ENCODE measurements at places on chromosomes 6 and 20.
A peak's percentile ranks its signal among the peaks of the same experiment; 100 is the strongest.

DNA sequence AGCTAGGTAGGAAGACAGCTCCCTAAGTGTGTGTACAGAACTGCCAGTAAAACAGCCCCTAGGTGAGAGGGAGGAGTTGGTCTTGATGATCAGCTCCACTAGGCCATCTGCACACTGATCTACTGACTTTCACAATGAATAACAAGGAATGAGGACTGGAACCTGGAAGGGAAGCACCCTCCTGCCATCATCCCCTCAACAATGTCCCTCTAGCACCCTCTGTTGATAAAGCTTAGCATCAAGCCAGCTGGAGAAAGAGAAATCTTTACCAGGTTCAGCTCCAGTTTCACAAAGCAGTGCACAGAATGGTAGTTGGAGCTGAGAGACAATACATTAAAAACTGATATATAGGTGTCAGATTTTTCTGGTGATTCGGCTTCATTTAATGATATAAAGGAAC lies 57.2 kb upstream of the IRAK1BP1 start:
- DNase-seq, result no peak

GRCh38 chr20:11549172-11550103 lies 368.3 kb upstream of the BTBD3 start:
- no peak for DNase-seq

DNA sequence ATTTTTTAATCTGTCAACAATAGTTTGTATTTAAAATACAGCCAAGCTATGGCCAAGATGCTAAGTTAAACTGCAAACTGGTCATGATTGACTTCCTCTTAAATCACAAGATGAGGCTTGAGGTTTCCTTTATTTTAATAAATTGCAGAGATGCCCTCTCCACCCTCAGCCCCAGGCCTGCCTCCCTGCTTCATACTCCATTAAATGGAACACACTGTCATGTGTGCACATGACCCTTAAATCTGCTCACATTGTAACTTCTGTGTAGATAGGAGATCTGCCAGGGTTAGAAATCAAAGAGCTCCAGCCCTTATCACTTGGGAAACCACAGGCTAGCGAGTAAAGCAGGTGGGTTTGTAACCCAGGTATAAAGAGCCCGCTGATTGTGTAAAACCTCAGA lies 20.8 kb downstream of the DUSP22 start:
- no peak for DNase-seq

GRCh38 chr6:145929037-145929633 lies 35.0 kb downstream of the SHPRH start:
- DNase-seq, result peak; percentile 20

- no peak for DNase-seq
These were observed 566.6 kb upstream of the EPHA7 start for GRCh38 chr6:93985953-93986352.

DNA sequence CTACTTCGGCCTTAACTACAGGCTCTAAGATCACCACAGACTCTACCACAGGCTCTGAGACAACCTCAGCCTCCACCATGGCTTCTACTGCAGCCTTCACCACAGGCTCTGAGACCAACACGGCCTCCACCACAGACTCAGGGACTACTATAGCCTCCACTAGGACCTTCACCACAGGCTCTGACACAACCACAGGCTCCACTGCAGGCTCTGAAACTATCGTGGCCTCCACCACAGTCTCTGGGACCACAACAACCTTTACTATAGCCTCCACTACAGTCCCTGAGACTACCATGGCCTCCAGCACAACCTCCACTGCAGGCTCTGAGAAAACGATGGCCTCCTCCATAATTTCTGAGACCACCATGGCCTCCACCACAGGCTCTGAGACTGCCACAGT lies 15.3 kb downstream of the MUC22 start:
- DNase-seq, result no peak

- DNase-seq, result no peak
These were observed 31.4 kb downstream of the TSHZ2 start for GRCh38 chr20:53003420-53004154.

GRCh38 chr6:19697744-19698290 lies 139.4 kb upstream of the ID4 start:
- DNase-seq, result no peak

DNA sequence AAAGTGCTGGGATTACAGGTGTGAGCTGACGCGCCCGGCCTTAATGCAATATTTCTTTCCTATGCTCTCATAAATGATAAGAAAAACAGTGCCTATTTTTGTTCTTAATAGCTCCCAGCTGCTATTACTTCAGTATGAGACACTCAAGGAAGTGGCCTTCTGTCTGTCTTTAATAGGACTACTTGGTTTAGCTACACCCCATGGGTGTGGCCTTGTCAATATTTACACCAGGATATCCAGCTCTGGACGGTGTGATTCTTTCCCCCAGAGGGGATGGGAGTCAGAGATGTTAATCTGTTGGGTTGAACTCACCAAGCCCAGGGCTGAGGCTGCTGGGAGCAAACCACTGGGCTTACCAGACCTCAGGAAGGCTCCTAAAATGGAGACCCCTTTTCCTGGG lies 134.2 kb downstream of the CEP57L1 start:
- no peak for DNase-seq

DNA sequence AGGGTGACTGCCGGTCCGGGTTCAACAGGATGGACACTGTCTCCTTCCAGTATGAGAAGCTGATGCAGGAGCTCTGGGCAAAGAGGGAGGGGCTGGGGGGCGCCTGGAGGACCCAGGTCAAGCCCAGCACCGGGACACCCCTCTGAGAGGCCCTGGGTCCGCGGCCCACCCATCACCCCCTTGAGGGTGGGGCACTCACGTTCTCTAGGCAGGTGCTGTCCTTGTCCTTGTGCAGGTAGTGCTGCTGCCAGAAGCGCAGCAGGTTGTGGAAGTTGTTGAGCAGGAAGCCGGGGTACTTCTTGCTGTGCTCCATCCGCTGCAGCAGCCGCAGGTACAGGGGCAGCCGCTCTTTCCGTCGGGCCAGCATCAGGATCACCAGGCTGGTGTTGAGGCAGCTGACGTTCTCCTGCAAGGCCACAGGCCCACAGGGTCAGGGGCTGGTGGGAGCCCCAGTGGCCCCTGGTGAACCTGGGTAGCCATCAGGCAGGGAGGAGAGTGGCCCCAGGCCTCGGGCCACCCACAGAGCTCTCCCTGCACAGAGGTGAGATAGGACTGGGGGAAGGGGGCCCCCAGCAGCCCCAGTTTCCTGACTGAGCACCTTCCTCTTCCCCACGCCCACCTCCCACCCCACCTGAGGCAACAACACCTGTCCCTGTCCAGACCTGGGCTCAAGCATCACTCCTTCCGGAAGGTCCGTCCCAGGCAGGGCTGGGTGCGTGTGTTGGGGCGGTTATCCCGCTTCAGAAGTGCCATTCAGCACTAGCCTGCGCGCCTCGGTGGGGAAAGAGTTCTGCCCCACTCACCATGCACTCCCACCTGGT lies 47.8 kb downstream of the MYH7B start:
- DNase-seq, result no peak

- no peak for DNase-seq
These were observed 91.9 kb downstream of the CD164 start for GRCh38 chr6:109290143-109290931.

- no peak for DNase-seq
These were observed 94.5 kb downstream of the PREX1 start for GRCh38 chr20:48733296-48733790.

GRCh38 chr20:14012671-14013070 lies 17.4 kb downstream of the MACROD2 start:
- no peak for DNase-seq

DNA sequence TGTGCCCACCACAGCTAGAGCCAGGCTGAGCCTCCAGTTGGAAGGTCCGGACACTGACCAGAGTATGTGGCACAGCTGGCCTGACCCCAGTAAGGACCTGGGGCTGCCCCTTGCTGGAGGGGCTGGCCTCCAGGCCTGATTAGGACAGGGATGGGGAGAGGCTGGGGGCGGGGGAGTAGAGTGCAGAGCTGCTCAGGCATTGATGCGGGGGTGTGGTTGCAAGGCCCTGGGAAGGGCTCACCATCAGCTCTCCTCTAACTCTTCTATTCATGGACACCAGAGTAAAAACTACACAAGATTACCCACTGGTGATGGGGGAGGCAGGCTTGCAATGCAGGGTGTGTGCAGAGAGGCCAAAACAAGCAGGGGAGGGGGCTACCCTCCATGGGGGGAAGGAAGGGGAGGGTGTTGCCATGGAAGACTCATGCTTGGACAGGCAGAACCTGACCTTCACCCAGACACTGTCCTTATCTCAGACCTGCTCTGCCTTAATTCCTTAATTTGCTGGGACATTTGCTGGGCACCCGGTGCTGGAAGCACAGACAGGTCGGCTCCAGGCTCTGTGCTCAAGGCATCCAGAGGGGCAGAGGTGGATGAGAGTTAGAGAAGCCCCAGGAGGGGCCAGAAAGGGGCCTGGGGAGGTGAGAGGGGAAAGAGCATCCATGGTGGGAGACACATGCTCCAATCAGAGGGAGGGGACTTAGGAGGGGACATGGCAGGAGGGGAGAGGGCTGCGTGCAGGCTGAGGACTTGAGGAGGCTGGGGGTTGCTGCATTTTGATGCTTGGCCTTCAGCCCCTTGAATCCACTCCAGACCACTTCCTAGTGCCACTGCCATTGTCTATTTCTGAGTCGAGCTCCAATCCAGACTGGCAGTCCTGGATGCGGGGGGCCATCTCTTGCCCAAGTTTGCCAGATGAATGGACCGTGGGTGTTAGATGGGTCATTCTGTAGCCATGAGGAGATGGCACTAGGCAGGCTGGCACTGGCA lies 7.6 kb upstream of the EMILIN3 start:
- no peak for DNase-seq

- DNase-seq, result no peak
These were observed 8.0 kb upstream of the NPBWR2 start for GRCh38 chr20:64115171-64115911.

DNA sequence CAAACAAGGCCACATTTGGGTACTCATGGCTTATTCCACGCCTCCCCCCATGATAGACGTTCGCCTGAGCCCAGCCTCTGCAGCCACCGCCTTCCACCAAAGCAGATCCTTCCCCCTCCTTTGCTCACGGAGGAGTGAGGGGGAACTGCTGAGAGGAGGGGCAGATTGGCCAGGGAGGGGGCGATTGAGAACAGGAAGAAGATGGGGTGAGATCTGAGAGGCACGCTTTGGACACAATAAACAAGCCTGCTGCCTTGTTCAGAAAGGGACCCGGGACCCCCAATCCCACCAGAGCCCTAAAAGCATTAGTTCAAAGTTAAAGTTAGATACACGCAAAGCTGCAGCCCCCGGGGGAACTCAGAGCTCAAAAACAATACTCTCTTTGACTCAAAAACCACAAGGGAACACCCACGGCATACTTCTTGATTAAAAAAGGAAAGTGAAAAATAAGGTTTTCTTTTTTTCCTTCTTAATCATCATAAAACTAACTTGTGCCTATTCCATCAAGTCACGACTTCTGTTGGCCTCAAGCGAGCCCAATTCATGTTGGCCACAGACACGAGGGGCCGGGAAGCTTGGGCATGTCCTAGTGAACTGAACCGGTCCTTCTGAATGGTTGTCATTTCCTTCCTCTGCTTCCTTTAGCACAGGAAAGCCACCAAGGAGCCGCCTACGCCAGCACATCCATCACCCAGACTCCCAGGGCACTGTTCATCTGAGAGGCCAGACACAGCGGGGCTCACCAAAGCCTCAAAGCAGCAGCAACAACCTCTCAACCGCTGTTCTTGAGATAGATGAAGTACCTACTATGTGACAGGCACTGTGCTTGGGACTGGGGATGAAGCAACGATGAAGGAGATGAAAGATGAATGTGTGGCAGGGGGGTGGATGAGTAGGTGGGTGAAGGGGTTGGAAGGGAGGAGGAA lies 44.7 kb downstream of the NFATC2 start:
- no peak for DNase-seq

- no peak for DNase-seq
These were observed 269.3 kb downstream of the ZFAND3 start for GRCh38 chr6:38088829-38089228.

DNA sequence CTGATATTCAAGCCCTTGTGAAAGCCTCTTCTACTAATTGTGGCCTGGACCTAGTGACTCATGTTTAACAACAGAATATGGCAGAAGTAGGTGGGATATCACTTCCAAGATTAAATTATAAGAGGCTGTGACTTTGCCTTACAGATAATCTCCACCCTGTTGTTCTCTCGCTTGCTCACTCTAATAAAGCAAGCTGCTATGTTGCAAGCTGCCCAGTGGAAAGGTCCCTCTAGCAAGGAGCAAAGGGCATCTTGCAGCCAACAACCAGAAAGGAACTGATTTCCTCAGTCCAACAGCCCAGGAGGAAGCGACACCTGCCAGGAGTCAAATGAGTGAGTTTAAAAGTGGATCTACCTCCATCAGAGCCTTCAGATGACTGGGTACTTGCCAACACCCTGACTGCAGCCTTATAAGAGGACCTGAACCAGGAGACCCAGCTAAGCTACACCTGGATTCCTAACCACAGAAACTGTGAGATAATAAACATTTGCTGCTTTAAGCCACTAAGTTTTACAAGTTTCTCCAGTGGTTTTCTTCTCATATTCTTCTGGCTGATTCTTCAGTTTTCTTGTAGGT lies 112.6 kb downstream of the FRK start:
- no peak for DNase-seq

DNA sequence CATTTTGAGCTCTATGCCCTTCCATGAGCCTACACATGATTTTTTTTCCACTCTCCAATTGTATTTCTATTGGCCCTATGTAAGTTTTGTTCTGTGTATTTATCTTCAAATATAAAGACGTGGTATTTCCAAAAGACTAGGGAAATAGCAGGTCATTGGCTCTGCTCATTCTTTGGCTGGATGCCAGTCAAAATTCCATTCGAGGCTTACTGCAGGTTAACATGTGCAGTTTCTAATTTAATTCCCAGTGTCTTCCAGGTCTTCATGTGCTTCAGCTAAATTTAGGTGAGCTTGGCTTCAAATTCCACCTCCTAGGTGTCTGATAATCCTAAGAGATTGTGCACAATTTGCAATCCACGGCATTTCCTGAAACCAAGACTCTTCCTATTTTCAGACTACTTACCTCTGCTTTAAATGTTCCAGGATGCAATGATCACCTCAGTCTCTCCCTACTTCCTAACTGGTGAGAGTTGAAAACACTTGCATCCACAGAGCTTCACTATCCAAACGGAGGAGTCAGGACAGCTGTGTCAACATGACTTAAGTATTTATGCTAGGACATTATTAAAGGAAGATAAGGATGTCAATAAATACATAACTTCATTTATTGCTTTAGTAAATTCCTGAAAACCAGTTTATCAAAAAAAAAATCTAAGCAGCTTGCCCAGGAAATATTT lies 236.1 kb downstream of the COL12A1 start:
- no peak for DNase-seq

GRCh38 chr6:100622907-100623692 lies 158.4 kb upstream of the SIM1 start:
- no peak for DNase-seq

GRCh38 chr20:42067174-42067573 lies 449.0 kb upstream of the CHD6 start:
- no peak for DNase-seq

GRCh38 chr6:112163295-112164257 lies 76.2 kb downstream of the FAM229B start:
- DNase-seq, result peak; percentile 52

GRCh38 chr6:24933868-24934401 lies 1.8 kb downstream of the RIPOR2 start:
- DNase-seq, result no peak
